ENCODE measurements at places on chromosomes 1 and 21.

- DNase-seq, result no peak
Measured at GRCh38 chr1:3349968-3350299, 104.5 kb upstream of the ARHGEF16 start.

DNA sequence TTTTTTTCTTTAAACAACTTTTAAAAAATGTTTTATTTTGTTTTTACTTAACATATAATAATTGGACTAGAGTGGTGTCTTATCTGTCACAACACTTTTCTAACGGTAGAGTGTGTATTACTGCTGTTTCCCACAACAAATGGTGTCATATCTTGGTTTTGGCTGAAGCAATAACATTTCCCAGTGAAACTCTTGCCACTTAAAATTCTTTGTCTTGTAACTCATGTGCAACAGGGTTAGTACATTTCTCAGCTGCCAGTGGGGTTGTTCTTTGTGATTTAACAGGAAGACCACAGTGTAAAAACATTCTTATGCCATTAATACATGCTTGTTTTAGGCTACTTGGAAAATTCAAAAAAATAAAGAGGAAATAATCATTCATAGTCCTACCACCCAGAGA lies 43.5 kb downstream of the ALPL start:
- DNase-seq, result peak; percentile 48

- DNase-seq, result no peak
Measured at GRCh38 chr21:32044205-32045180, 171.7 kb downstream of the HUNK start.

GRCh38 chr1:152151646-152152045 lies 7.4 kb downstream of the RPTN start:
- no peak for DNase-seq

DNA sequence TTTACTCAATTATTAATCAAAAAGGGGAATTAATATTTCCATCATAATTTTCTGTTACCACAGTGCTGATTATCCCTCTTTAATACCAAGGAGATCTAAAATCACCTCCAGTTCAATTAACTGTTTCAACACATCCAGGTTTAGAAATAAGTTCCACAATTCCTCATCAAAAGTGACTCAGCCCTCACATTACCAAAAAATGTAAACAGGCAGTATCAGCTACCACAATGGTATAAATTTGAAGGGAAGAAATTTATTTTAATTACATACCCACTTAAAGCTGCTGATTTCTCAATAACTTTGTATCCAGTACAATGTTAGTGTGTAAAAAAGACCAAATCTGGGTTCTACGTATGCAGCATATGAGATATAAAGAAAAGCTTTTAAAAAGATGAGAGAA lies 51.9 kb downstream of the EIF4G3 start:
- no peak for DNase-seq

DNA sequence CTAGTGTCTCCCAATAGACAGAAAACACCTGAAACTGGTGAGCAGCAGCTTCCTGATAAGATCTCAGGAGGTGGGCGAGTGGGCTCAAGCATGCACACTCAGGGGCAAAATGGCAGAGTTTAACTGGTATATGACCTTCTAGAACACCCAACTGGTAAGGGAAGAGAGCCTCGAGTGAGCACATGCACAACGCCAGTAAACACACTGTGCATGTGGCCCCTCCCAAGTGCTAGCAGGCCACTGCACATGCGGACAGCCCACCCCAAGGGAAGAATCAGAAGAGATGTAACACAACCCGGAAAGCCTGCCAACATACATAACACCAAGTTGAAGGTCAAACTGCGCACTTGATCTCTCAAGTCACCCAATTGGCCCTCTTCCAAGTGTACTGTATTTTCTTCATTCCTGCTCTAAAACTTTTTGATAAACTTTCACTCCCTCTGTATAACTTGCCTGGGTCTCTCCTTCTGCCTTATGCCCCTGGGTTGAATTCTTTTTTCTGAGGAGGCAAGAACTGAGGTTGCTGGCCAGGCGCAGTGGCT lies 138.2 kb downstream of the GLUL start:
- no peak for DNase-seq

GRCh38 chr1:39332291-39332690 lies 127.8 kb downstream of the MACF1 start:
- no peak for DNase-seq

- DNase-seq, result peak; percentile 65
Measured at GRCh38 chr1:29120947-29121485, 2.7 kb downstream of the TMEM200B start.

DNA sequence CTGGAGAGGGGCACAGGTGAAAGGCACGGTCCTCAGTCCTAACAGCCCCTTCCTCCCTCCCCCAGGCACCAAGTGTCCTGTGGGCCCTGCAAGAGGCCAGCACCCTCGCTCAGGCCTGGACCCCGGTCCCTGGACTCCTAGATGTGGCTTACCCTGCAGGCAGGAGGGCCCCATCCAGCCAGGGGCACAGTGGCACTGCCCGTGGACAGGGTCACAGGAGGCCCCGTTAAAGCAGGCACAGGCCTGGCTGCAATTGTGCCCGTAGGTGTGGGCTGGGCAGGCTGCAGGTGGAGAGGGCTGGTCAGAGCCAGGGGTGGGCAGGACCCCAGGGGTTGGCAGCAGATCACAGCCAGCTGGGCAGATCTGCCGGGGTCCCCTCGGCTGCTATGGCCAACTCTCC lies 44.5 kb downstream of the ARHGEF16 start:
- no peak for DNase-seq

DNA sequence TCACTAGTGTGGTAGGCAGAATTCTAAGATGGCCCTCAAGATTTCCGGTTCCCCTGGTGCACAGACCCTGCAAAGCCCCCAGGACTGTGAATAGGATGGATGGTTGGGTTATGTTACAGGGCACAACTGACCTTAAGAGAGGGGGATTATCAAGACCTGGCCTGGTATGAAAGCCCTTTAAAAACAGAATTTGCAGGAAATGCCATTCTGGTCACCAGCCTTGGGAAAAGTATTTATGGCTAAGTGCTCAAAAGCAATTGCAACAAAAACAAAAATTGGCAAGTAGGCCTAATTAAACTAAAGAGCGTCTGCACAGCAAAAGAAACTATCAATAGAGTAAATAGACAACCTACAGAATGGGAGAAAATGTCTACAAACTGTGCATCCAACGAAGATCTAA lies 144.7 kb upstream of the EDN2 start:
- DNase-seq, result no peak

DNA sequence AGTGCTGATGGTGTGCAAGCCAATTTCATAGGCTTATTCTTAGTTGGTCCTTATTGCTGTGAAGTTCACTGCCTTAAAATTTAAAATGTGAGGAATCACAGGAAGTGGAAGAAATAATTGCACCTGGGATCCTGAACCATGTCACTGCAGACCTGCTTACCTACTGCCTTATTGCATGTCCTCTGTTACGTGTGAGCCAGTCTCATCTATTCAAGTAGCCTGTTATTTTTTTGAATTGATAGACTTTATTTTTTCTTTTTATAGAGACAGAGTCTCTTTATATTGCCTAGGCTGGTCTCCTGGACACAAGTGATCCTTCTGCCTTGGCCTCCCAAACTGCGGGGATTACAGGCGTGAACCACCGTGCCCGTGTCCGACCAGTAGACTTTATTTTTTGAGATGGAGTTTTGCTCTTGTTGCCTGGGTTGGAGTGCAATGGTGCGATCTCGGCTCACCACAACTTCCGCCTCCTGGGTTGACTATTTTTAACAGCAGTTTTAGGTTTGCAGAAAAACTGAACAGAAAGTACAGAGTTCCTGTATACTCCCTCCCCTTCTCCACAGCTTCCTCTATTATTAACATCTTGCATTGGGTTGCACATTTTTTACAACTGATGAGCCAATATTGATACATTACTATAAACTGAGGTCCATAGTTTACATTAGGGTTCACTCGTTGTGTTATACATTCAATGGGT lies 14.0 kb upstream of the DISC1 start:
- DNase-seq, result no peak

DNA sequence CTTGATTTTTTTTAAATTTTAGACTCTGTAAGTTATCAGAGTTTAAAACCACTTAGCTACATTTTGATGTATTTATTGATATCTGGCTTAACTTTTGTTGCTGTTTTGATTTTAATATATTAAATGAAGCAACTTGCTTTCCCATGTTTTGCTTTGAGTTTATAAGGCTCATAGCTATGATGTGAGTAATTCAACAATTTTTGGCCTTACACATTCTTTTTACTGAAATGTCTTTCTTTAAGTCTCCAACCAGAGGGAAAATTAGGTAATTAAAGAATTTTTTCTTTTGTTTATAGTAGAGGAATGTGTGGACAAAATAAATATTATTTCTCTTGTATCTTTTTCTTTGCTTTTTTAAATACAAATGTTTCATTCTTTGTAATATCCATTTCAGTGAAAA lies 258.3 kb upstream of the ADAMTS5 start:
- DNase-seq, result no peak

DNA sequence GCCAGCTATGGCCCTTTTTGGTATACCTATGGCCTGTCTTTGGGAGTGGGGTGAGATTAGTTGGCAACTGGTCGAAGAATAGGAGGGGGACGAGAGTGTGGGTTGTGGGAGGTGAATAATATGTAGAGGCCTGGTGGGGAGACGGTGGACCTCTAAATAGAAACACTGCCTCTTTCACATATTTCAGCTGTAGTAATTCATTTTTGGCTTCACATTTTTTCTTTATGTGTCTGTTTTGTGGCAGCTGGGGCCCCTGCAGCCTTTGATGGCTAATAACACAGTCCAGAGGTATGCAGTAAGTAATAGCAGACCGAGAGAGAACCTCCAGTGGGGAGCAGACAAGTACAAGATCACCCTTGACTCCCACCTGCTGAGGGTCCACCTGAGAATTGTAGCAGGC lies 75.9 kb downstream of the HLX start:
- no peak for DNase-seq

GRCh38 chr1:34360574-34360973 lies 183.9 kb downstream of the C1orf94 start:
- no peak for DNase-seq

DNA sequence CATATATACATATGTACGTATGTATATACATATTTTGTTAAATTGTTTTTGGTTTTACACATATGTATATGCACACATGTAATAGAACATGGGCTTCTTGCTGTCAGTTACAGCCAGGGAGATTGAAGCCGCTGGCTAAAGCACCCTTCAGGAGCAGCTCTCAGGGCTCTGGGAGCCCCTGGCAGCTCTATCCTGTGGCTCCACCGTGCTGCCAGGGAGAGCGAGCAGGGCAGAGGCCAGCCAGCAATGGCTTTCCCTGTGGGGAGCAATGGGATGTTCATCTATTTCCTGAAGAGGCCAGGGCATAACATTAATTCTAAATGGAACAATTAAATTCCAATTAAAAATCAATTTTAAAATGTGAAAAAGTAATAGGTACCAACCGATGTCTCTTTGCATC lies 102.9 kb downstream of the PSMG1 start:
- no peak for DNase-seq

GRCh38 chr1:66510407-66510806 lies 23.5 kb upstream of the SGIP1 start:
- no peak for DNase-seq

DNA sequence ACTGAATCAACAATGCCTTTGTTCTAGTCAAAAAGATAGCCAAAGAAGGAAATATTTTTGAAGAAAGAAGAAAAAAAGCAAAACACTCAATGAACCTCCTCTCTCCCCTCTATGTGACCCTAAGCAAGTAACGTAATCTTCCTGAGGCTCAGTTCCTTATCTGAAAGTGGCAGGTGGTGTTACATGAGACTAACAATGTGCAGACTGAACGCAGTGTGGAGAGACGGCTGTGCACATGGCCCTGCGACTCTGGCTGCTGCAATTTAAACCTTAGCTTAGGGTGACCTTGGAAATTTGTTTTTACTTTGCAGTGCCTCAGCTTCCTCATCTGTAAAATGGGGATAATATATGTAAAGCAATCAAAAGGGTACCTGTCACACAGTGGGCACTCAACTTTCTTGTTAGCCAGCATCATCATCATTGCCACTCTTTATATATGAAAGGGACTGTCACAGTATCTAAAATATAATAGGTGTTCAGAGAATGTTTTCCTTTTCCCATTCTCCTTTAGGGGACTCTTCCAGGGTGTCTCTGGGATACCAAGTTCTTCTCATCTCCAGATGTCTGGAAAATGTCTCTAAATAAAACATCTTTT lies 100.1 kb upstream of the JUN start:
- peak; percentile 72 for DNase-seq

DNA sequence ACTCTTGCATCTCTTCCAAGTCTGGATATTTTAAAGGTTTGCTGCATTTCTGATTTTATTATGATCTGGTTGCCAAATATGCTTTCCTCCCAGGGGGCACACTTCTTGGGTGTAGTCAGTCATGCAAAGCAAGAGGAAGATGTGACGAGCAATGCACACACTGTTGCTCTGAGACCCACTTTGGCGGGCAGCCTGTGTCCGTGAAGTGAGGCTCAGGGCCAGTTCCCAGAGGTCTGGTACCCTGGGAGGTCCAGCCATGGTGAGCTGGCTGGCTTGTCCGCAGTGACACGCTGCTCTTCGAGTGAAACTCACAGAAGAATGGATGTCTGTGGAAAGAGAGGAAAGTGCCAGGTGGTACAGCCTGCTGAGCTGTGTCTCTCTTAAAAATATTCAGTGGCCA lies 52.8 kb upstream of the EDN2 start:
- DNase-seq, result no peak

GRCh38 chr1:208604295-208604694 lies 360.1 kb upstream of the PLXNA2 start:
- DNase-seq, result no peak

GRCh38 chr1:175380521-175381300 lies 188.1 kb upstream of the KIAA0040 start:
- DNase-seq, result peak; percentile 48

- DNase-seq, result peak; percentile 70
Measured at GRCh38 chr1:153963850-153964331, 554 bp upstream of the SLC39A1 start.

DNA sequence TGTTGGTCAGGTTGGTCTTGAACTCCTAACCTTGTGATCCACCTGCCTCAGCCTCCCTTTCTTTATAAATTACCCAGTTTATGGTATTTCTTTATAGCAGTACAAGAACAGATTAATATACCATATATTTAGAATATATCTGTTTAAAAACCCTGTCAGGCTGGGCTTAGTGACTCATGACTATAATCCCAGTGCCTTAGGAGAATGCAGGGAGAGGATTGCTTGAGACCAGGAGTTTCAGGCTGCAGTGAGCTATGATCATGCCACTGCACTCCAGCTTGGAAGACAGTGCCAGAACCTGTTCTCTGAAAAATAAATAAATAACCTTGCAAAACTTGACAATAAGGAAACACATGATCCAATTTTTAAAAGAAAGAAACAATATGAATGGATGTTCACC lies 43.9 kb downstream of the ZNF684 start:
- DNase-seq, result no peak

DNA sequence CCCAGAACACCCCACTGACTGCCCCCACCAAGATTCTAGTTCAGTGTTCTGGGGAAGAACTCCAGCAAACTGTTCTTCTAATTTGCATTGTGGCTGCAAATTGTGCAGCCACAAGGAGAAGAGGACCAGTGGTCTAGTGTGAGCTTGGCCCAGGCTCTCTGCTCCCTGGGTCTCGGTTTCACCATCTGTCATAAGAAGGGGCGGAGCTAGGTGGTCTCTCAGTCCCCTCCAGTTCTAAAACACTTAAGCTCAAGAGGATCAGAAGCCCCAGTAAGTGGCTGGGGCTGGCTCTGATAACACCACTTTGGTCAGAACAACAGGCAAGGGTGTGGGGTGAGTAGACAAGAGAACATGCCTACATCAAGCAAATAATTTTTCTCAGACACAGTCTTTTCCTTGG lies 99.9 kb downstream of the BEND5 start:
- no peak for DNase-seq

Measured in tongue (tissue), 3 donors.